ENCODE measurements at places on chromosomes 2 and 18.

DNA sequence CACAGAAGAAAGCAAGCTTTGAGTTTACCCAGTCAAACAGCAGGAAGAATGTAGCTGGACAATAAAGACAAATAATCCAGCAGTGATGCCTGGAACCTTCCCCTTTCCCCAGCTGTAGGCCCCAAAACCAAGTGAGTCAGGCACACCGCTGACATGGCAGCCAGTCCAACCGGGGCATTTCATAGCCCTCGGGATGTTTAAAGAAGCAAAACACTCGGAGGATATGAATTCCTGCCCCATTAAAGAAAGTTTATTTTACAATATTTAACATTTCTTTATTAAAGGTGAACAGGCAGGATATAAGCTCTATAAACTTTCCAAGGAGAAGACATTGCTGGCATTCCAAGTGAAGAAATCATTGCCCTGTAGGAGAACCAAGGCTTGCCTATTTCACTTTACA, 507.6 kb upstream of the TNP1 start:
- no peak for DNase-seq

- no peak for DNase-seq
These were observed 218.2 kb downstream of the ARL4C start for GRCh38 chr2:234278556-234279255.

DNA sequence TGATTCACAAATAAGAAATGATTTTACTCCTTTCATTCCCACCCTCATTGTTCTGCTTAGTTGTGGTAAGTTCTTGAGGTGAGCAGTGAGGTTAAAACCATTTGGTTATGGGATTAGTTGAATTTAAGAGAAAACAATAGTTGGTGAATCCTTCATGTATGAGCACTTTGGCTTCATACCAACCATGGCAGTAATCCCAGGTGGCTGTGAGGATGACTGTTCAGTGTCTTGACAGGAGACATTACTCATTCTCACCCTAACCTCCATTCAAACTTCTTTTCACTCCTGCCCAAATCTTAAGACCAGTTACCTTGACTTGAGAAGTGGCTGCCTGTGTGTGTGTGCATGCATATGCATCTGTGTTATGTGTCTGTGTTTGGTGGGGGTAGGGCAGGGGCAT, 143.1 kb downstream of the SETBP1 start:
- DNase-seq, result no peak

GRCh38 chr2:134217351-134217750, 36.5 kb upstream of the MGAT5 start:
- no peak for DNase-seq

- DNase-seq, result no peak
These were observed 110.0 kb upstream of the SLC66A3 start for GRCh38 chr2:11045294-11045693.

DNA sequence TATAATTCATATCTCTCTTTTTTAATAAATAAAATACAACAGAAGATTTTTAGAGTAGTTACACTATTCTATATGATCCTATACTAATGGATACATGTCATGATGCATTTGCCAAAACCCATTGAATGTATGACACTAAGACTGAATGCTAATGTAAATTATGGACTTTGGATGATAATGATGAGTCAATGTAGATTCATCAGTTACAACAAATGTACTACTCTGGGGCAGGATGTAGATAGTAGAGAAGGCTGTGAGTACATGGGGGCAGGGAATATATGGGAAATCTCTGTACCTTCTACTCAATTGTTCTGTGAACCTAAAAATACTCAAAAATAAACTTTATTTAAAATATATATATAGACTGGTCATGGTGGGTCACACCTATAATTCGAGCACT, 45.6 kb upstream of the NEDD4L start:
- no peak for DNase-seq
